ENCODE measurements at places on chromosomes 5 and 9.

DNA sequence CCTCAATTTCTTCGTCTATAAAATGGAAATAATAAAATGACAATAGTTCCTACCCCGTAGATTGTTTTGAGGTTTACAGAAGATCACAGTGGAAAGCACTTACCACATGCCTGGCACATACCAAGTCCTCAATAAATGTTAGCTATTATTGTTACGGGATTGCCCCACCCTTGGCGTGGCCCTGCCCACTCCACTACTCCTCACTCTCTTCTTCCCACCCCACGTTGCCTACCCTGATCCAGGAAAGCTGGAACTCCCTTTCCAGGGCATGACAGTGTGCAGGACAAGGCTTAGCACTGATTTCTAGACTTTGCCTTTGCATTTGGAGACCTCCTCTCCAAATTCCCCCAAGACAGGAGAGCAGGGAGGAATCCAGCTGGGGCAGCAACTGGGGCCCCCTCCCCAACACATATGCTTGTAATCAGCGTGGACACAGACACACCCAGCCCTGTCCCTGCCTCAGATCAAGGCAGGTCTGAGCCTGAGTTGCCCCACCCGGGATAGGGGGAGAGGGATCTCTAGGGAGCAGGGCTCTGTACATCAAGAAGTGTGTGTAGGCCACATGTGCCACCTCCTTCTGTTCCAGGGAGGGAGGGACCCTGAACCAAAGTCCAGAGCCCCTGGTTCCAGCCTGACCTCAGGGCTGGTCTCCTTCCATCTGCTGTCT, 6.7 kb downstream of the SLC4A9 start:
- DNase-seq = no peak

DNA sequence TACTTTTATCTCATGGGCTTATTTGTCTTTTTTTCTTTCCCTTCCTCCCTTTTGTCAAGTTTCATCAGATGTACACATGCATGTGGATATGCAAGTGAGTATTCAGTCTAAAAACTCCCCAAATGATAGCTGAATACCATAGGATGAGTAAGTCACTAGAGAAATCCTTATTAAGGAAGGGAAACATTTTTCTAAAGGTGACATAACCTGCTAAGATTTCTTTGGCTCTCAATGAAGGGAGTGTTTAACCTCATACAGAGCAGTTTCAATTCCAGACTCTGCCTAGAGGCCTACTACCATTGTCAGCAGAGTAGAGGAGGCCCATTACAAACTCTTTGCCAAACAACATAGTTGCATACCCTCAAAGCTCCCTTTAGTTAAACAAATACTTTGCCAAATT, 192.4 kb downstream of the ARHGEF28 start:
- peak; percentile 91 for DNase-seq

GRCh38 chr9:33931326-33931725, 114.4 kb downstream of the UBE2R2 start:
- no peak for DNase-seq

GRCh38 chr5:82620957-82621600, 342.9 kb upstream of the RPS23 start:
- DNase-seq = peak; percentile 26

DNA sequence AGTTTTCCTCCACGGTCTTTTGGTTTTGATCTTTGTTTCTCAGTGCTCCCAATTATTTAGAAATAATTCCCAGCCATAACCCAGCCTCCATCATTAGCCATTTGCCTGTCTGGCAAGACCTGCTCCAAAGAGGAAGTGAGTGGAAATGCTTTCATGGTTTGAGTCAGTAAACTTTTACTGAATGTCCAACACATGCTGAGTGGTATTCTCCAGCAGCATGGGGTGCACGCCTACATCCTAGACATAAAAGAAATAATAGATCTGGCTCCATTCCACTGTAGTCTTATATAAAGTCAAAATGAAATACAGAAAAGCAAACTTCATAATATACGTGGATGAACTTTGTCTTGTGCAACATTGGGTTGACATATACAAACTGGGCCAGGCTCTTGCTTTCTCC, 757.2 kb downstream of the TLE1 start:
- peak; percentile 36 for DNase-seq

GRCh38 chr5:57432876-57433275, 49.7 kb downstream of the ACTBL2 start:
- no peak for DNase-seq

DNA sequence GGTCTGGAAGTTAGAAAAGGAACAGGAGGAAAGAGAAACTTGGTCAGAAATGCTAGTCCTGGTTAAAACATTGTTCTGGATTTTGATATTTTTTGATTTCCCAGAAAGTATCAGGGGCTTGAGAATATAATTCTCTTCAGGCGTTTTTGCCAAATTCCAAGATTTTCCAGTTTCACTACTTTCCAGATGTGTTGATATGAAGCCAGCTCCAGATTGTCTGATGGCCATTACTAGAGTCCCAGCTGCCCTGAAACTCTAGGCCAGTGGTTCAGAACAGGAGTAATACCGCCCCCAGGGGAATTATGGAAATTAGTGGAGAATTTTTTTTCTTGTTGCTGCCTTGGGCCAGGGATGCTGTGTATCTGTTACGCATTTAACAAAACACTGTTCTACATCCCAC, 88.6 kb downstream of the KCNN2 start:
- DNase-seq = peak; percentile 18

- no peak for DNase-seq
Measured at GRCh38 chr9:9778293-9778692, 834.5 kb downstream of the PTPRD start.

DNA sequence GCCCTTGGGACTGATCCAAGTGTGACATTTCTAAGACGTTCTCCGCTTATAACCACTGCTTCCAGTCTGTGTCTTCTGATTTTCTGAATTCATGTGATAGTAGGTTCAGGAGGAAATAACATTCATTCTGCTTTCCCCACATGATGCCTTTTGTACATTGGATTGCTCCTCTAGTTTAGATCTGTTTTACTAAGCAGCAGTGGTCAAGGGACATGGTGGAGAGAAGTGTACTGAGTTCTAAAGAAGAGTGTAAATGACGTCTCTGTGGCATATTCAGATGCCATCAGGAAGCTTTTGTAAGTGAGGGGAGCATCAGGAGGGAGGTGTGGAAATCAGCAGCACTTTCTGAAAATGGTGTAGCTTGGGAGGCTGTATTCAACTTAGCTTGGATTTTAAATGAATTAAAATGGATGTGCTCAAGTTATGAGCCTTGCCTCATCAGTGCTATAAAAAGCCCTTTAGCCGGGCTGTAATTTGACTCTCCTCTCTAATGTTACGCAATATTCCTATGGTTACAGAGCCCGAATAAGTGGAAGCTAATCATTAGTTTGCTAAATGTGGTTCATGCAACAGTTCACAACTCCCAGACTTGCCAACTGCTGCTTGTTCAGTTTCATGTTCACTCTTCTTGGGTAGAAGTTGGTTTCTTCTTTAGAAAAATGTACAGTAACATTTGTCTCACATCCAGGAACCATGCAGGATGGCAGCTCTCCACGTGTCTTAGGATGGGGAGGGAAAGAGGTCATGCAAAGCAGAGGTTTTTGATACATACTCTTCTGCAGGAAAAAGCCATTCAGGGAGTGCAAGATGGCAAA, 281.3 kb downstream of the ARHGAP26 start:
- DNase-seq = peak; percentile 91

DNA sequence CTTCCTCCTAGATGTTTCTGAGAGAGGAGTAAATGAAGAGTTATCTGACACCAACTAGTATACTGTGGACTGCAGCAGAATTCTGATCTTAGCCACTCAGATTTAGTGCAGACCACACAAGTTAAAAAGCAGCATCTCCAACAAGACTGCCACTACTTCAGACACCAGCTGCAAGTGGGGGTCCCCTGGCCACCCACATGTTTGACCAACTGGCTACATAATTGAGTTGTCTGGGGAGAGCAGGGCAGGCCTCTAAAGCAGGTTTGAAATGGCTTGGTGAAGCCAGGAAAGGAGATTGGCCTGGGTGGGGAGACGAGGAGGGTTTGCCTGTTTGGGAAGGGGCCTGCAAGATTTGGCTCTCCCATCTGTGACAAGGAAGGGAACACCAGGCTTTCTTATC, 40.5 kb upstream of the FAM81B start:
- no peak for DNase-seq

GRCh38 chr9:95065224-95065623, 252.3 kb downstream of the FANCC start:
- no peak for DNase-seq

- DNase-seq = no peak
Measured at GRCh38 chr5:569868-570361, 42.2 kb upstream of the CEP72 start.
